ENCODE measurements at places on chromosomes 13 and 19. TPM values are rescaled to one million over a fixed set of nuclear protein-coding genes. Genes with fewer than 3 reads are reported as not detected.

GRCh38 chr13:113559061-113559460 is 25.5 kb upstream of the TFDP1 start:
- peak; percentile 34 for DNase-seq

DNA sequence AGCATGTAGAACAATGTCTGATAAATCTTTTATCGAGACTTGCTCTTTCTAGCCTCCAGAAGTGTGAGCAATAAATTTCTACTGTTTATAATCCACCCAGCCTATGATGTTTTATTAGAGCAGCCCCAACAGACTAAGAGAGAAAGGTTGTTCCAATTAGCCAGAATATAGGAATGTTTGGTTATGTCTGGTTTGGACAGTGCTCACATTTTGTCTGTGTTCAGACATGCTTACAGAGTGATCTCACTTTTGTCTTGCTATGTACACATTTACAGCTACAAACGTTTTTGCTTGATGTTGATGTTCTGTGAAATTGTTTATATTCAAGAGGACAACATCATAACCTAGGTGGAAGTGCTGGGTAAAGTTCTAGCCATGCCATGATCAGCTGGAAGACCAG is 18.0 kb upstream of the EVI5L start:
- no peak for DNase-seq

DNA sequence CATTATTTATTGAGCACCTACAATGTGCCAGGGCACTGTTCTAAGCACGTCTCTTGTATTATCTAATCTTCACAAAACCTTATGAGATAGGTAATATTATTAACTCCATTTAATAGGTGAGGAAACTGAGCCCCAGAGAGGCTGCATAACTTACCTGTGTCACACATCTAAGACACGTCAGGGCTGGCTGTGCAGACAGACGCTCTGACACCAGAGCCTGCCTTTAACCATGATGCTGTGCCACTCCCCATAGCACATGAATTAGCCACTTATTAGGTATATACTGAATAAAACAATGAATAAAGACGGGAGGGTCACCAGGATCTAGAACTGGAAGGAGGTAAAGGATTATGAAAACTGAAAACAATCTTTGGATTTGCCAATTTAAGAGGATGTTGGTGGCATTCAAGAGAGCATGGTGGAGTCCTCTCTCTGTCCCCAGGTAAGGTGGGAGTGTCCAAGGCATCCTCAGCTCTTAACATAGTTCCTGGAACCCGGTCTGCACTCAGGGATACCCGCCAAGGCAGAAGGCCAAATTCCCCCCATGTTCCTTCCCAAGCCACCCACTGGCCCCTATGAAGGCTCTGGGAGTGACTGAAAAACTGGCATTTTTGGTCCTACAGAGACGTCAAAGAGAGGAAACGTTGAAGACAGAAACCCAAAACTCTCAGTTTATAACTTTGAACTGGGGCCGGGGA is 479.7 kb downstream of the FOXO1 start:
- DNase-seq = no peak

- DNase-seq = no peak
Observed at GRCh38 chr19:19171821-19172532, 1.9 kb upstream of the MEF2B start.

GRCh38 chr13:76459863-76460262 is 426.3 kb downstream of the KCTD12 start:
- DNase-seq = no peak

DNA sequence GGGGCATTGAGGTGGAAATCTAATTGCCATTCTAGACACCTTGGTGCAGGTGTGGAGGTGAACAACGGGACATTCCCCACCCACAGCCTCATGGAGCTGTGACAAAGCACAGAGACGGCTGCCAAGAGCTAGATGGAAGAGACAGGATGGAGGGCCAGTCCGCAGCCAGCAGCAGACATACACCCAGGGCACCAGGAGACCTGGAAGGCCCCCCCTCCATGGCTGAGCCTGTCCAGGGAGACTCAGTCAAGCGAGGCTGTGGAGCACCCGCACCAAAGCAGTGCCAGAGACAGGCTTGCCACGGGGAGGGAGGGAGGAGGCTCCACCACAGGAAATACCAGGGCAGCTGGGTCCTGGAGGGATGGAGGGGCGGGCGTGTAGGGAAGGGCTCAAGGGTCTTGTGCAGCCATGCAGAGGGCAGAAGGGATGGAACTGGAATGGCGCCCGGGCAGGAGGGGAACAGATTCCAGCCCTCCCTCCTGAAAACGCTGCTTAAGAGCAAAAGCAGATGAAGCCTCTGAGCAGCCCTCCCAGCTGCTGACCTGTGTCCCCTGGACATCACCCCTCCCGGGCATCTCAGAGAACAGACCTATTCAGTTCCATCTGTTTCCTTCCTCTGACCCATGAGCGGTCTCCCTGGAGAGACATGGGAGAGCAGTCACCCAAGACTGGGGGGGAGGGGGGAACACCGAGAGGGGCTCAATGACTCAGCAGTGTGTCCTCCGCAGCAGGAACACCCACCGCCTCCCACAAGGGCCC is 14.4 kb downstream of the EPS15L1 start:
- DNase-seq = no peak

DNA sequence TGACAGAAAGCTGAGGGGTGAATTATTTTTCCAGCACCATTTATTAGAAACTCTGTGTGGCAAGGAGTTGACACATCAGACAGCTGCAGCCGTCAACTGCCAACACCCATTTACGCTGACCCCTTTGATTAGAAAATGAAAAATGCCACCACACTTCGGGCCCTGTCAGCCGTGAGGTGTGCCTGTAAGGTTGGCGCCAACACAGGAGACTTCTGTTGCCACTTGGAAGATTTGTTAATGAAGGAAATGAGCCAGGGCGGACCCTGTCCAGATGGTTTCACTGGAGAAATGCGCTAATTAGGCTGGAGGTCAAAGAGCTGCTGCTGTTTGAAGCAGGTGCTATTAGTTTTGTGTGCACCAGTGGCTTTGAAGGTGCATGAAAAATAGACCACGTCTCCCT is 297.5 kb downstream of the MTUS2 start:
- no peak for DNase-seq

DNA sequence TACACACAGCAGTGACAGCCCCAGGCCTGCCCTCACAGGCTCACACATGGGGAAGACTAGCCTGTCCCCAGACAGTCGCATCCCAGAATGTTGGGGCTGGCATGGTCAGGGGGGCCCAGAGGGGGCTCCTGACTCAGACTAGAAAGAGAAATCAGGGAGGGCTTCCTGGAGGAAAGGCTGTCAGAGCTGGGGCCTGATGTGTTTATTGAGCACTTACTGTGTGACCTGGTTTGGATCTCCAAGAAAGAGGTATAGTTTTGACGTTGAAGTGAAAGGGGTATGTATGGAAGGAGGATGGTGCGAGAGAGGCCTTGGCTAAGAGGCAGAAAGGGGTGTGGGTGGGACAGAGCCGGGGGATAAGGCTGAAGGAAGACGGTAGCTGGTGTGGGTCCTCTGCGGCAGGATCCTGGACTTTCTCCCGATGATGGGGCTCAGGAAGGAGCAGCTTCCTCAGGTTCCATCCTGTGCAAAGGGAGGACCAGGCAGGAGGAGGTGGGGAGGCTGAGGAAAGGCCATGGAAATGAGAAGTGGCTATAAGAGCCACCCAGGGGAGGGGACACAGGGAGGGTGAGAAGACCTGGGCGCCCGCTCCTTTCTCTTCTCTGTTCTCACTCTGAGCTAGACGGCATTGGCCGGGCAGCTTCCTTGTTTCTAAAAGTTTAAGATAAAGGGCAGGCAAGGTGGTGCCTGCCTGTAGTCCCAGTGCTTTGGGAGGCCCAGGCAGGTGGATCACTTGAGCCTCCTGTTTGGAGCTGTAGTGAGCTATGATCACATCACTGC is 16.1 kb upstream of the BCL3 start:
- DNase-seq = no peak

- no peak for DNase-seq
Observed at GRCh38 chr19:30322641-30323320, 49.4 kb upstream of the ZNF536 start.

GRCh38 chr19:10104130-10104513 is 1.6 kb upstream of the ANGPTL6 start:
- DNase-seq = no peak

DNA sequence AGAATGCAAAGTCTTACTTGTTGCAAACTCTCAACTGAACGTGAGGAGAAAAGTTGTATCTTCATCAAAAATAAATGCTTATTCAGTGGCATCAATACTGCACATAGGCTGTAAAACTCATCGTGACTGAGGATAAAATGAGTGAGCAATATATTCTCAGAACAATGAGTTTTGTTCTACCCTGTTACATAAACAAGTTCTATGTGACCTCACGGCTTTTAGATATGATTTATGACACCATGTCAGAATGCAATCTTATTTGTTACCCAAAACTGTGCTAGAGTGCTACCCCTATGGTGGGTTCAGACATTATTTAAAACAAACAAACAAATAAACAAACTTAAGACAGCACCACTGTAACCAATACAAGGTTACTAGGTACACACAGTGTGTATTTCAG is 55.4 kb downstream of the FOXO1 start:
- DNase-seq = no peak

DNA sequence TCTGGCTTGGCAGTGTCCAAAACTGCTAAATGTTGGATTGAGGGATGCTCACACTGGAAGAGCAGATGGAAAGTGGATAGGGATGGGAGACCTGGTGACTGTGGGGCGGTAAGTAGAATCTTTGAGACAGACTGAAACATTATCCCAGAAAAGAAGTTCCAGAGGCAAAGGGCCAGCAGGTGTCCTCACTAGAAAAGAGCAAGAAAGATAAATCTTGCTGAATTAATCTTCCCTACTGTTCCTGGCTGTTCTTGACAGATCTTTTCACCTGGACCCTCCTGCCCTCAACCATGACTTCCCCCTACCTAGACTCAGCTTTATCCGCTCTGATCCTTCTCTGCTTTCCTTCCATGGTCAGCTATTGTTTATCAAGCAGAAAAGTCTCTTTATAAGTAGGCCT is 35.0 kb upstream of the FRY start:
- DNase-seq = no peak

DNA sequence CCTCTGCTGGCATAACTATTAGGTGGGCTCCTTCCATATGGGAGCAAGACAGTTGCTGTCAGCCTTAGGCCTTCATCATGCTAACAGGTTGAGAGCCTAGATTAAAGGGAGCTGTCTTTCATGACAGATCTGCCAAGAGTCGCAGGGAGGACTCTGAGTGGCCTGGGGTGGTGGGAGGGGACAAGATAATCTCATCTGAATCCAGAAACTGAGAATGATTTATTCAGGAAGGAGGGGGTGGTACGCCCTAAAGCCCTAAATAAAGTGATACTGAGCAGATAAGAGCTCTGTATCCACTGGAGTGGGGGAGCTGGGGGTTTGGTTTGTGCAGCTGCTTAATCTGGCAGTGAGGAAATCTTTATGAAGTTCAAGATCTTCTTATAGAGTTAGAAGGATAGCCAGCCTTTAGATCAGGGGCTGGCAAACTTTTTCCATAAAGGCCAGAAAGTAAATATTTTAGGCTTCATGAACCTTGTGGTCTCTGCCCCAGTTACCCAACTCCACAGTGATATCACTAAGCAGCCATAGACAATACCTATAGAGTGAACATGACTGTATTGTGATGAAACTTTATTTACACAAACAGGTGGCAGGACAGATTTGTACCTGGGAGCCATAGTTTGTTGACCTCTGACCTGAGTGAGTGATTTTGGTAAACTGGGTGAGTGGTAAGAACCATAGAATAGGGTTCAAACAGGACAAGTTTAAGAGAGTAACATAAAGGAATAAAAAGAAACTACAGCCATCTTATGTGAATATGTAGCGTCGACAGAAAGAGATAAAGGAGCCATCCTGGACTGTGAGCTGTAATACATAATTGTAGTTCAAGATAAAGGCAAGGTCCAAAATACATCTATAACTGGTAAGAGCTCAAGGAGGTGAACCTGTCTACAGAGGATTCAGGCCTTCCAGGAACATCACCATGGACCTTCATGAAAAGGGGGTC is 9.8 kb upstream of the STK24 start:
- DNase-seq = no peak

GRCh38 chr13:97630725-97631124 is 196.8 kb downstream of the RAP2A start:
- no peak for DNase-seq

GRCh38 chr19:36508325-36508724 is 19.0 kb upstream of the ZNF566 start:
- no peak for DNase-seq

DNA sequence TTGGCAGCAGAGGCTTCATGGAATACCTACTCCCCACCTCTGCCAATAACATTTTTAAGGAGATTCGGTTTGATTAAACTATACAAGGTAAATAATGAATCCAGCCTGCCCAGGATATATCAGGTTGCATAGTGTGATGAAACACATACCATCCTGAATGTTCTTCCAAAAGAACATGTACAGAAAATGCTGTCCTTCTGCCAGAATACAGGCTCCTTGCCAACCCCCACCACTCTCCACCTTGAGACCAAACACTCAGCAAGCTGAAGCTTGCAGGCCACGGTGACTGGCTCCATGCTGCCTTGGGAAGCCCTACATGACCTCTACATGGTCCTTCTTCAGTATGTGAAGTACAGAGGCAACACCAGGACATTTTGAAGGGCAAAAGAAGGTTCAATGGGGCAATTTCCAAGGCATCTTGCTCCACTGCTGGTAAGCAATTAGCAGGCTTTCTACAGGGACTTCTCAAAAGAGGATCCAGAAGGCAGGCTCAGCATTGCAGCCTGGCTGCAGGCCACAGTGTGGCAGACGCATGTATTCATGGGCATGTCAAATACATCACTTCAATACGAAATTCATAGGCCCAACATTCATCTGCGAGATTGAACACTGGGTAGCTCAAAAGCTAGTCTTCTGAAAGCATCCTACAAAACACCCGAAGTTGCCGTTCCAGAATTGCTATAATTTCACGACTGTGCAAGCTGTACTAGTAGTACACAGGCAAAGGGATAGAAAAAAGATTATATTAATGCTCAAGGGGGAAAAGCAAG is 62.4 kb upstream of the SERP2 start:
- no peak for DNase-seq

GRCh38 chr19:41457241-41457640 is 14.3 kb downstream of the ERICH4 start:
- DNase-seq = no peak

GRCh38 chr19:37594304-37594981 is at the start of the genes ZNF540 and ZNF571:
ZNF540 (plus strand) TSS chr19:37594876; CDS start chr19:37598448, 3,572 bp downstream.
ZNF571 (minus strand) TSS chr19:37594792; CDS start chr19:37586676, 8,116 bp downstream.
- peak; percentile 89 for DNase-seq

- DNase-seq = no peak
Observed at GRCh38 chr19:38831142-38831605, 420 bp downstream of the ECH1 start.

- no peak for DNase-seq
Observed at GRCh38 chr19:37635076-37636056, 19.9 kb downstream of the ZFP30 start.

Gene CEACAM7
- total RNA-seq = not detected

Gene SGTA
- total RNA-seq = 86.8 TPM

Gene SIGLECL1
- total RNA-seq = not detected

Gene ZNF160
- total RNA-seq = 31.2 TPM

Gene GPR12
- 0.15 TPM for total RNA-seq

Gene WDR62
- total RNA-seq = 39.8 TPM

Gene WTIP
- 15.4 TPM for total RNA-seq

Gene NFIX
- 0.27 TPM for total RNA-seq

Gene ZNF534
- not detected for total RNA-seq

Gene GJB2
- 0.20 TPM for total RNA-seq

Measured in H1 (cell line).